Activated CD4-positive, alpha-beta T cell treated with anti-CD3 and anti-CD28 coated beads, Interleukin-2, amount 10 ng/mL, durations not matched to agents 24 days and 14 days (primary cell): ENCODE measurements at places on chromosomes 1 and 21. TPM values are rescaled to one million over a fixed set of nuclear protein-coding genes. Genes with fewer than 3 reads are reported as not detected.
A peak's percentile ranks its signal among the peaks of the same experiment; 100 is the strongest.

DNA sequence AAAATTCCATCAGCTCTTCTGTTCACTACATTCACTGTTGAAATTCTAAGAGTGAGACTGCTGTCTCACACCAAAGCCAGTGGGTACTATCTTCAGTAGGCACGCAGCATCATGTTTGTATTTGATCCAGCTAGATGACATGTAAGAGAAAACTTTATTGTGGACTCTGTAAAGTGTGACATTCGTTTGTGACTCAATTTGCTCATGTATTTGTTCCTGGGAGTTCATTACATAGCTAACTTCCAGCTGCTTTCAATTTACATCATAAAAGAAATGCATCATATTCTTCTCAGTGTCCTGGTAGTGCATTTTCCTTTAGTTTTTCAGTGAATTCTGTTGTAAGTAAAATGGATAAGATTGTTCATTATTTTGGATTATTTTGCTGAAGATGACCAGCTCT, 31.4 kb downstream of the CTH start:
- no peak for DNase-seq

DNA sequence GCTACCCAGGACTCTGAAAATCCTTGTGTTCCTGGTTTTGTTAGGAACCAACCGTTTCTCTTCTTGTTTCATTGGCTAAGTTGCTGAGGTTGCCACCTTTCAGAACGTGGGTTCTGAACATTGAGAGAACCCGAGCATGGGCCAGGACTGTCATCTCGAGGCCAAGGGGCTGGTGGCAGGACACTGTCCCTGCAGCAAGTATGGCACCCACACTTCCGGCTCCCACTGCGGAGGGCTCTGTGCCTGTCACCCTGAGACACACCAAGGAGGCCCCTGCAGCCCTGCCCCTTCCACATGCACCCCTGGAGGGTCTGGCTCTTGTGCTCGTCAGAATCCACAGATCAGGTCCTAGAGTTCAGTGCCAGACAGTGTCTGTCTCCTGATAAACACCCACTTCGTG, 39.1 kb upstream of the LRRC3 start:
- DNase-seq = no peak

GRCh38 chr1:170674986-170675385, 11.1 kb downstream of the PRRX1 start:
- no peak for DNase-seq

DNA sequence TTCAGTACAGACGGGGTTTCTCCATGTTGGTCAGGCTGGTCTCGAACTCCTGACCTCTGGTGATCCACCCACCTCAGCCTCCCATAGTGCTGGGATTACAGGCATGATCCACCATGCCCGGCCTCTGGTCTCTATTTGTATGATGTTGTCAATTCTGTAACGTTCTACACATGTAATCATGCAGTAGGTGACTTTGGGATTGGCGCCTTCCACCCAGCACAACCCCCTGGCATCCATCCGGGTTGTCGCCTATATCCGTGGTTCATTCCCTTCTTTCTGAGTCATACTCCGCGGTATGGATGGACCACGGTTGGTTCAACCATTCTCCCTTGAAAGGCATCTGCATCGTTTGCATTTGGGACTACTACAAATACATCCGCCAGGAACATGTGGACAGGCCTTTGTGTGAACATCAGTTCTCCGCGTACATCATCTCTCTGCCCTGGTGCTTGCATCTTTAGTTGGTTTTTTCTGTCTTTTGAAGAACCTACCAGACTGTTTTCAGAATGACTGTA, 72.1 kb downstream of the PDE9A start:
- no peak for DNase-seq

DNA sequence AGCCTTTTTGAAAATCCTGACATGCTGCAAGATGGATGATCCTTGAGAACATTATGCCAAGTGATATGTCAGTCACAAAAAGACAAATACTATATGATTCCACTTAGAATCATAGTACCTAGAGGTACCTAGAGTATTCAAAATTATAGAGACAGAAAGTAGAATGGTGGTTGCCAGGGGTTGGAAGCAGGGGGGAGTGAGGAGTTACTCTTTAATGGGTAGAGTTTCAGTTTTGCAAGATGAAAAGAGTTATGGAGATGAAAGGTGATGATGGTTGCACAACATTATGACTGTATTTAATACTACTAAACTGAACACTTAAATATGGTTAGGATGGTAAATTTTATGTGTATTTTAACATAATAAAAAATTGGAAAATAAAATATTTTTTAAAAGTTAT, 37.9 kb upstream of the PODN start:
- DNase-seq = no peak

GRCh38 chr1:158494796-158495195, 22.8 kb downstream of the OR10R2 start:
- no peak for DNase-seq

- DNase-seq = no peak
Observed at GRCh38 chr1:115189814-115190539, 100.7 kb upstream of the TSPAN2 start.

GRCh38 chr1:220031287-220031686, 15.0 kb downstream of the EPRS1 start:
- DNase-seq = no peak

DNA sequence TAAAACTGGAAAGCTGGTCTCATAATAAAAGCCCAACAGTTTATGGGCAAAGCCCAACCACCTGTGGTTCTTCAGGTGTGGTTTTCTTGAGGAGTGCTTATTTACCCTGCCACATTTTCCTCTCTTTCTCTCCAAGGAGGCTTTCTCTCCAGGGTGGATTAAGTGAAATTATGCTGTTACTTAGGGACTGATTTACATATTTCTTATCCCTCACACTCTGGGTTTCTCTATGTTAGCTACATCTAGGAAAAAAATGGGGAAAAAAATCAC, 4.8 kb downstream of the TBX19 start:
- no peak for DNase-seq

GRCh38 chr1:111630567-111630966, 11.0 kb downstream of the RAP1A start:
- no peak for DNase-seq

- DNase-seq = no peak
Observed at GRCh38 chr1:44645476-44646244, 28.6 kb downstream of the TMEM53 start.

DNA sequence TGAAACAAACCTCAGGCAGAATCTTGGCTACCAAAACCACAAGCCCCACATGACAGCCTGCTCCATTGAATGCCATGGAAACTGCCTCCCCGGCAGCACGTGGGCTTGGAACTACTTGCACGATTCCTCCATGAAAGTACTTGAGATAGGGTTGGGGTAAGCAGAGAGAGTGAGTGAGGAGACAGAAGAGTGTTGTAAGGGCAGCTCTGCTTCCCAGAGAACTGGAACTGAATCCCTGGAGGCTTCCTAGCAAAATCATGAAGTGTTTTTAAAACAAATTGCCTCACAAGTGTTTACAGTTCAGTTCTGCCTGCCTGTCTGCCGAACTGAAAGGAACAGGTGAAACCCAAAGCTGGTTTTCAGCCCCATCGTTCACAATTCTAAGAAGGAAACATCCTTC, 35.3 kb upstream of the DNASE2B start:
- DNase-seq = no peak

GRCh38 chr1:203103216-203103615, 17.4 kb upstream of the MYOG start:
- no peak for DNase-seq

GRCh38 chr21:45176141-45176540, 101.8 kb downstream of the ADARB1 start:
- peak; percentile 29 for DNase-seq

DNA sequence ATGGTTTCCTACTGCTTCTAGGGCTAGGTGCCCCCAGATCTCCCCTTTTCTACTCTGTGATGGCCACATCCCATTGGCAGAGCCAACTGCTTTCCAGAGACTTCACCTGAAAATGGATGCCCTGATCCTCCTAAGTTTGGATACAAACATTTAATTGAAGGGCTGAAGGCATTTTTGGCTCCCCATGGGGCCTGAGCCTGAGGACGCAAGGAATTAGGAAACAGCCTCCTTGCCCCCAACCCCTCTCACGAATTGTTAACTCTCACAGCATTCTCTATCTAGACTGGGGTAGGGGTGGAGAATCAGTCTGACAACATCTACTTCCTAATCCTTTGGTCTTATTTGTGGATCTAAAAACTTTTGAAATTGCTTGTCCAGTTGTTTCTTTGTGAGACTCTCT, 108.5 kb upstream of the KCNK2 start:
- DNase-seq = no peak

DNA sequence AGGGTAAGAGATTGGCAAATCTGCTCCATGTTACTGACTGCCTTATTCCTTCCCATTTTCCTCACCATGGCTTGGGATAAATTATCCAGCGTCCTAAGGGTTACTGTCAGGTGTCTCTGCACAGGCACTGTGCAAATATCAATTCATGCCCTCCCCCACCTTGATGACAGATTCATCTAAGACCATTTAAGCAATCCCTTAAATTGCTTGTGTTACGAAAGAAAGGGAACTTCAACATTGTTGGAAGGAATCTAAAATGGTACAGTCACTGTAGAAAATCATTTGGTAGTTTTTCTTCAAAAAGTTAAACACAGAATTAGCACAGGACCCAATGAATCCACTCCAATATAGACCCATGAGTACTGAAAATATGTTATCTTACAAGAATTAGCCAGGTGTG, 17.6 kb upstream of the MTARC2 start:
- no peak for DNase-seq

GRCh38 chr1:184253921-184254320, 132.9 kb upstream of the C1orf21 start:
- no peak for DNase-seq

- no peak for DNase-seq
Observed at GRCh38 chr1:245606157-245606725, 451.5 kb downstream of the KIF26B start.

- DNase-seq = no peak
Observed at GRCh38 chr21:46051821-46052675, 45.9 kb upstream of the COL6A2 start.

GRCh38 chr1:216722821-216723220, 408 bp downstream of the ESRRG start:
- no peak for DNase-seq

- DNase-seq = no peak
Observed at GRCh38 chr1:196381544-196381943, 226.7 kb downstream of the KCNT2 start.

SLC9C2 gene
- total RNA-seq = not detected in 2 replicates

NR5A2 gene
- not detected in 2 replicates for total RNA-seq

INSRR gene
- total RNA-seq = 0.68 and 0.71 TPM in 2 replicates
